ENCODE measurements at places on chromosomes 6 and 20.

- DNase-seq = no peak
Measured at GRCh38 chr6:97778290-97779038, 495.4 kb upstream of the MMS22L start.

GRCh38 chr20:20327746-20328145 lies 40.2 kb upstream of the INSM1 start:
- DNase-seq = no peak

- DNase-seq = no peak
Measured at GRCh38 chr6:151254451-151255081, 14.8 kb downstream of the AKAP12 start.

- no peak for DNase-seq
Measured at GRCh38 chr20:23043376-23043775, 6.1 kb downstream of the THBD start.

GRCh38 chr6:158730541-158730907 lies 80.7 kb downstream of the SYTL3 start:
- no peak for DNase-seq

GRCh38 chr20:35305682-35306556 lies 13.7 kb upstream of the FAM83C start:
- no peak for DNase-seq

DNA sequence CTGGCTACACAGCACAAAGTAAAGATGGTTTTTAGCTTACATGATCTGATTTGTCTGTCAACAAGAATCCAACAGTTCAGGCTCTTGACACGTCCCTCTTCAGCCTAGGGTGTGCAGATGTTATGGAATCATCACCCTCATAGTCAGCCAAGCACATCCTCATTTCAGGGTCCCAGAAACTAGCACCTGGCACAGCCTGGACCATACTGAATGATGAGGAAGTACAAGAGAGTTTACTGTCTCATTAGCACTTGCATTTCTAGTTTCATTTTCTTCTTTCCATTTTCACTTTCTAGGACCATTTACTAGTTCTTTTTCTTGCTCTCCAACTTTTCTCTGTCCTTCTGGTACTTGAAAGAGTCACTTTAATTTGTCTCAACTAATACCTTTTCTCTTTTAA lies 6.5 kb downstream of the RIPOR2 start:
- no peak for DNase-seq

GRCh38 chr20:33669873-33670640 lies 3.3 kb downstream of the ACTL10 start:
- DNase-seq = no peak

- DNase-seq = no peak
Measured at GRCh38 chr20:13813910-13814309, 29.1 kb downstream of the NDUFAF5 start.

DNA sequence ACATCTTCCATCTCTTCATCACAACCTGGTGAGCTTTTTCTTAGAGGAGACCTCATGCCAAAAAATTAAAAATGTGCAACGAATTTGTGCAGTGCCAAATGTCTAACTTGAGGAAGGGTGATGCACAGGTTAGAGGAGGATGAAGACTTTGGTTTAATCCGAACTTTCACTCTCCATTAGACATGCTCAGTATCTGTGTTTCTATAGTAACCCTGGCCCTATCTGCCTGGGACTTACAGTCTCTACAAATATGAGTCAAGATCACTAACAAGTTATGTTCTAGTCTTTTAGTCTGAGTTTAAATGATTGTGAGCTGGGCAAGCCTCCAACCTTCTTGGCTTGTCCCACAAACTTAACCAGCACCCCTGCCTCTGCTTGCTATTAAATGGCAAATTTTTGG lies 377.0 kb downstream of the BMP2 start:
- DNase-seq = no peak

DNA sequence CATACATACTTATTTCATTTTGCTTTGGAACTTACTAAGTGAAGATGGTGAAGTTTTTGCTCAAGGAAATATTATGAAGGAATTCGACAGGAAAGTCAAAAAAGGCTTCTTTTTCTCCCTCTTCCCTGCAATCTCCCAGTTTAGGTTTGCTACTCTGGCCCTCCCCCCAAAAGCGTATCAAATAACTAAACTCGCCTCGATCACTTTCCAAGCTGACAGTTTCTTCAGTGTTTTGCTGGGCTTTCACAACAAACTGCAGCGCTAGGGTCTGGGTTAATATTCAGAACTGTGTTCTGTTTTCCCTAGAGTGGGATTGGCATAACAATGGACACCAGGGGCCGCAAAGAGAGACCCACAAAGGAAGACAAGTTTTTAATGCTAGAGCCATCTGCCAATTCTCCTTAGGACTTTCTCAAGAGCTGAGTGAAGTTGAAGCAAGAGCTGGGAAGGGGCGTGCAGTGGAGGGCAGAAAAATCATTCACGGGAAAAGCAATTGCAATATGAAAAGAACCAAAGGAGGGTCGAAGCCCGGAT lies 57.8 kb downstream of the ATP9A start:
- DNase-seq = no peak

GRCh38 chr6:12343122-12343439 lies 52.9 kb downstream of the EDN1 start:
- no peak for DNase-seq

- DNase-seq = no peak
Measured at GRCh38 chr20:49043000-49043399, 3.1 kb upstream of the CSE1L start.

GRCh38 chr20:57330998-57331397 lies 1.4 kb downstream of the SPO11 start:
- no peak for DNase-seq

DNA sequence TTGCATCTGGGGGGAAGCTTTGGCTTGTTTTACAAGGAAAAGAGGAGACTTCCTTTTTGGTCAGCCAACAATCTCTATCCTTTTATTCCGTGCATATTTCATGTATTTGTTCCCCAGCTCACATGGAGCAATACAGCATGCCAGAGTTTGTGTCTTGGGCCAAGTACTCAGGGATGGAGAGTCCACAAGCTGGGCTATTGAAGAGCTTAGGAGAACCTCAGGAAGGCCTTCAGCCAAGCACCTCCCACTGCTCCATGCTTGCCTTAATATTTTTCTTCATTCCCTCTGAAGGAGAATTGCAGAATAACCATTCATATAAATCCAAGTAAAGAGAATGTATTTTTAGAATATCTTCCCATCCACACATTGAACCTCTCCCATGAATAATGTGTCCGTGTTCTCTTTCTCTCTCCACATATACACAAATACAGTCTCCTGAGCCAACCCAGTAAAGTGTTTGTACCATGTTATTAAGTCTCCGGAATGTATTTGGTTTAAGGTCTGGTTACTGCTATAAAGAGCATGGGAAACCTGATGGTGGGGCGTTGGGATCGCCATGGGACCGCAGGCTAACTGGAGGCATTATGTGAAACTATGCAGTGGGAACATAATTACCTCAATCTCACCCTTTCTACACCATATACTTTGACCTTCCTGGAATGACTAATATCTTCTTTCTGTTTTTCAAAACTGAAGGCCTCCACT lies 3.0 kb downstream of the LAMA4 start:
- no peak for DNase-seq

DNA sequence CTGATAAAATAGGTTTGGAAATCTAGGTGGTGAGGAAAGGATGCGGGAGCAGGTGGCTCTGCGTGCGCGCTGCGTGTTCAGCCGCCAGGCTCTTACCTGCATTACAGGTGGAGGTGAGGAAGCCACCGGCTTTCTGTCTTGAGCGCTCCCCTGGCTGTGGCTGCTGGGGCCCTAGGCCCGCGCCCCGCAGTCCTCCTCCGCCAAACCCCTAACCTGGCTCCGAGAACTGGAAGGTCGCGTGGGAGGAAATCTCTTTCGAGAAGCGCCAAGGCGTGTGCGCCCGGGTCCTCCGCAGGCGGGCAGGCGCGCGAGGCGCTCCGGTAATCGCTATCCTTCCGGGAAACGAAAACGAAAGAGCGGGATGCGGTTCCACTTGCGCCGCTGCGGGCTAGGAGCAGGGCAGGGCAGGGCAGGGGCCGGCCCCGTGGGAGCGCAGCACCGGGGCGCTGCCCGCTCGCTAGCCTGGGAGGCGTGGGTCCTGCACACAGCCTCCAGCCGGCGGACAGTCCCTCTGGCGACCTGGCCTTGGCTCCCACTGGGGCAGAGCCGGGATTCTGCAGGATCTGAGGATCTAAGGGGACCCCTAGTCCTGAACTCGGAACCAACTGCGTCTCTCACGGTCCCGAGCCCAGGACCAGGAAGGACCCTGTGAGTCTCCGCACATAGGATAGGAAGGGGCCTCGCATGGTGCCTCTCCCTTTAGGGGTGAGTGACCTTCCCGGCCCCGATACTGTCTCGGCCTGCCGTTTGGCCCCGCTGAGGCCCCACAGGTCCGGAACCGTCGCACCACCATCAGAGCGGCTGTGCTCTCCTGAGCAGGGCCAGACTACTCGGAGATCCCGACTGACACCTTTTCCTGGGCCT lies at the start of gene ETV7:
Gene ETV7 (minus strand): TSS at position 230 of the 864 bp plus-strand sequence. CDS start 128 bp downstream, at position 102.
- DNase-seq = no peak

DNA sequence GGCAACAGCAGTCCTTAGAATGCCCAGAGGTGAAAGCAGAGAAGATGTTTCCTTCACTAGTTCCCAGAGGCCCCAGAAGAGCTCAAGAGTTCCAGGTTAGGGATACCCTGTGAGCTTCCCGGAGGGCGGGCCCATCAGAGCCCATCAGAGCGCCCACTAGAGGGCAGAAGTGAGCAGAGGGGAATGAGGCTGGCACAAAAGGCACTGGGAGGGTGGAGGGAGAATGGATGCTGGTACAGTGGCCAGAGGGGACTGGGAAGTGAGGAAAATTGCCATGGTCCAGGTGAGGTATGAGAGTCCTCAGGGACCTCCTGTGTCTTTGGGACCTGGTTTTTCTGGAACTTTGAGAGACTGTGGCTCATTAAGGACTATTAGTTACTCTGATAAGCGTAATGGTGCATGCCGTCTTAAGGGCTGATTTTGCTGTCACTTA lies 57.3 kb downstream of the LINC00237 start:
- peak; percentile 15 for DNase-seq

DNA sequence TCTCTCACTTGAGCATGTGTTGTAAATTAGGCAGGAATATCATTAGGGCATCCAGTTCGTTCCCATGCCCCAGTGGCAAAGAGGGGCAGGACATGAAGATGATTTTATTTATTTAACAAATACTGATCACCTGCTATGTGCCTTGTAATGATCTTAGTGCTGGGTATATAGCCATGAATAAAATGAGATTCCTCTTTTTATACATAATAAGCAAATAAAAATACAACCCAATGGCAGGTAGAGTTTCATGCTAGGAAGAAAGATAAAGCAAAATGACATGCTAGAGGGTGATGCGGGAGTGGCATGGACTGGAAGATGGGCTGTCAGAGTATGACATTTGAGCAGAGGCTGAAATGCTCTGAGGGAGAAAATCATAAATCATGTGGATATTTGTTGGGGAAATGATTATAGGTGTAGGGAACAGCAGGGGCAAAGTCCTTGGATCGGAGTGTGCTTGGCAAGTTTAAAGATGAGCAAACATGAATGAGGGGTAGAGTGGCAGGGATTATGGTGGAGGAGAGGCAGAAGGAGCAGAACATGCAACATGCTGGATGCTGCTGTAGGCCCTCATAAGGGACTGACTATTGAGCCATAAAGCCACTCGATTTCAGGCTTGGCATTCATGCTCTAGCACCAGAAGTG lies 342.1 kb downstream of the PLCB1 start:
- DNase-seq = no peak

DNA sequence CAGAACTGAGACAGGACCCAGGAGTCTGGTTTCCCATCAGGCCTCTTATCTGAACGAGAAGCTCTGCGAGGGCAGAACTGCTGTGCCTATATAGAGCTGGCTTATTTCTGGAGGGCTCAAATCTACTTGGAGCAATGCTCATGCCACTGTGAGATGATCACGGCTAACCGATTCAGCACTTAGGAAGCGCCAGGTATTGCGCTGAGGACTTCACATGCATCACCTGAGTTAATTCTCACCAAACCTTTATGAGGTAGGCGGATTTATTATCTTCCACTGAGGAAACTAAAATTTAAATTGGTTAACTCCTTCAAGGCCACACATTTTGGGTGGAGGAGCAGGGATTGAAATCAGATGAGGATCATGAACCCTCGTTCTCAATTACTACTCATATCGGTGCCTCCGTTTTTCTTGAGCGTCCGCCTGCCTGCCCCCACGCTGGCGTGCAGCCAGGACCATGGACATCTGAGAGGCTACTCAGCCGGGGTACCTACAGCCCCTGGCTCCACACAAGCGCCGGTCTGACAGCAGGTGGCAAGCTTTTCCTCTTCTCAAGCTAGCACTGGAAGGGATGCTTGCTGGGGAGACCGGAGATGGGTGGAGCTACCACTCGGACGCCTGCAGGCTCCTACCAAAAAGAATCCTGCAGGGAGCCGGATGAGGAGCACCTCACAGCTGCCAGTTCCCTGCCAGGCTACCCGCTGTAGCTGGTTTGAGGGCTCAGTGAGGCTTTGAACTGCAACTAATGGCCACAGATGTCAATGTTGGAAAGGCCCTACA lies 1.0 kb upstream of the PCIF1 start:
- peak; percentile 72 for DNase-seq

- DNase-seq = no peak
Measured at GRCh38 chr6:16750566-16750965, 10.7 kb downstream of the ATXN1 start.

GRCh38 chr6:115668781-115669180 lies 391.9 kb downstream of the FRK start:
- no peak for DNase-seq

DNA sequence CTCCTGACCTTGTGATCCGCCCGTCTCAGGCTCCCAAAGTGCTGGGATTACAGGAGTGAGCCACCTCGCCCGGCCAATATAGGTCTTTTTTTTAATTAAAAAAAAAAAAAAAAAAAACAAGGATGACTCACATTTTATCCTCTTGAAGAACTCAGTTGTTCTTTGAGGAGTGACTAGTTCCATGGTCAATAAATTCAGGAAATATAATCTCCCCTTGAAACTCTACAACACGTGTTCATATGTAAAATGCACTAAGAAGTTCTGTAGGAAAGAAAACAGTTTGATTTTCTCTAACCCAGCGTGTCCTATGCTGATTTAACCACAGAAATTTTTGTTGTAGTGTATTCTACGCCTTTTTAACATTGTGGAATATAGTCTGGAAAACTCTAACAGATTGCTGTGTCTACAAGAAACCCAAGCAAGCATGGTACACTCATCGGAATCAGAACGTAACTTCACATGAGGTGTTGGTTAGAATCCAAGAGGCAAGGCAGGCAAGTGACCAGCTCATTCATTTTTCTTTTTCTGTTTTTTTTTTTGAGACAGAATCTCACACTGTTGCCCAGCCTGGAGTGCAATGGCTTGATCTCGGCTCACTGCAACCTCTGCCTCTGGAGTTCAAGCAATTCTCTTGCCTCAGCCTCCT lies 79.0 kb upstream of the ZNF217 start:
- DNase-seq = no peak

DNA sequence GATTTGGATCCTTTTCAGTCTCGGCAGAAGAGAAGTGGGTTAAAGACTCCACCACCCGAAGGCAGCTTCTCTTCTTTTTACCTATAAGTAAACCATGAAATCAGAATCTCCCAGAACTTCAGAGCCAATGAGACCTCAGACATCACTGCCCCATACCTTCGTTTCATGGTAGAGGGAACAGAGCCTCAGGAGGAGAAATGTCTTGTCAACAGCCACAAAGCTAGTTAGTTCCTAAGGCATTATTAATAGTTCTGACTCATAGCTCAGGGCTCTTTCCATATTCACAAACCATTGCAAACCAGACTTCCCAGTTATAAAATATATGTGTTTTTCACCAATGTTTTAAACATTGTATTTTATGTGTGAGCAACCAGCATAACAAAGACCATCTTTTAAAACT lies 118.7 kb upstream of the RIPOR2 start:
- DNase-seq = no peak

GRCh38 chr20:58784321-58785074 lies 66.2 kb downstream of the GNAS-AS1 start:
- DNase-seq = no peak

Measured in neuronal stem cell (in vitro differentiated cells).